A172 (cell line): ENCODE measurements at places on chromosomes 1 and 21. TPM values are rescaled to one million over a fixed set of nuclear protein-coding genes. Genes with fewer than 3 reads are reported as not detected.
A peak's percentile ranks its signal among the peaks of the same experiment; 100 is the strongest.

KRTAP19-1 gene
- total RNA-seq: not detected in 2 replicates

FNDC7 gene
- total RNA-seq: not detected in 2 replicates

NRIP1 gene
- 8.0 and 9.3 TPM in 2 replicates for total RNA-seq

GLUL gene
- total RNA-seq: 94.3 and 117 TPM in 2 replicates

TTLL7 gene
- 6.3 and 17.2 TPM in 2 replicates for total RNA-seq

NPR1 gene
- total RNA-seq: 0.16 and 1.4 TPM in 2 replicates

KRTAP11-1 gene
- not detected in 2 replicates for total RNA-seq

ALDH9A1 gene
- total RNA-seq: 89.2 and 96.5 TPM in 2 replicates

SPRR2G gene
- total RNA-seq: not detected in 2 replicates

DNA sequence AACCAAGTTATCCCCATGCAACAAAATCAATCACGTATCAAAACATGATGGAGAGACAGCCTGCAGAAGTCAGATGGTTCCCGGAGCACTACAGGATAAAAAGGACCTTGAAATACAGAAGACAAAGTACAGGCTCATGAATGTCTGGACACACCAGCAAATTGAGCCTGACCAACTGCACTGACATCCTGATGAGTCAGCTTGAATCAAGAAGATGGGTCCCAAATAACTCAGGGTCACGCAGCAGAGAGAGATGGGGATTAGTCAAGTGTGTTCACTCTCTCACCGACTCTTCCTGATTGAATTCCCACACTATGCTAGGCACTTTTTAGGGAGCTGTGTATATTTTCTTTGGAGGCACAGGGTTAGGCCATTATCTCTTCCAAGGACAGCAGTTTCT lies 71.1 kb upstream of the DIRAS3 start:
- peak; percentile 37 for DNase-seq

- peak; percentile 18 for DNase-seq
Measured at GRCh38 chr1:51953079-51953478, 37.4 kb downstream of the RAB3B start.

DNA sequence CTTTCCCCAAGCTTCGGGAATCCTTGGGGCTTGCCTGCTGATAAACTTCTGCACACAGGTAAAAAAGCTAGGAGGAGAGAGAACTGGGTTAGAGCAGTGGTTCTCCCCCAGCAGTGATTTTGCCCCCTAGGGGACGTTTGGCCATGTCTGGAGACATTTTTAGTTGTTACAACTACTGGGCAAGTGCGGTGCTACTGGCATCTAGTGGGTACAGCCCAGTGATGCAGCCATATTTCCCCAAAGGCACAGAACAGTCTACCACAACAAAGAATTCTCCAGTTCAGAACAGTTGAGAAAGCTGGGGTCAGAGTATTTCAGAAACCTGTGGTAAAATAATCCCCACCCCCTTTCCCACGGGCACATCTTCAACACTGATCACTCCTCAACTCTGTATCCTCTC lies 41.3 kb downstream of the LRRC71 start:
- peak; percentile 38 for DNase-seq

- no peak for DNase-seq
Measured at GRCh38 chr1:43590388-43590925, 59.5 kb upstream of the KDM4A start.

- DNase-seq: peak; percentile 79
Measured at GRCh38 chr1:33470495-33471012, 1.9 kb upstream of the ZSCAN20 start.

GRCh38 chr1:116092752-116093489 lies 18.3 kb upstream of the MAB21L3 start:
- DNase-seq: no peak

- peak; percentile 77 for DNase-seq
Measured at GRCh38 chr1:41662765-41663437, 178.4 kb upstream of the EDN2 start.

DNA sequence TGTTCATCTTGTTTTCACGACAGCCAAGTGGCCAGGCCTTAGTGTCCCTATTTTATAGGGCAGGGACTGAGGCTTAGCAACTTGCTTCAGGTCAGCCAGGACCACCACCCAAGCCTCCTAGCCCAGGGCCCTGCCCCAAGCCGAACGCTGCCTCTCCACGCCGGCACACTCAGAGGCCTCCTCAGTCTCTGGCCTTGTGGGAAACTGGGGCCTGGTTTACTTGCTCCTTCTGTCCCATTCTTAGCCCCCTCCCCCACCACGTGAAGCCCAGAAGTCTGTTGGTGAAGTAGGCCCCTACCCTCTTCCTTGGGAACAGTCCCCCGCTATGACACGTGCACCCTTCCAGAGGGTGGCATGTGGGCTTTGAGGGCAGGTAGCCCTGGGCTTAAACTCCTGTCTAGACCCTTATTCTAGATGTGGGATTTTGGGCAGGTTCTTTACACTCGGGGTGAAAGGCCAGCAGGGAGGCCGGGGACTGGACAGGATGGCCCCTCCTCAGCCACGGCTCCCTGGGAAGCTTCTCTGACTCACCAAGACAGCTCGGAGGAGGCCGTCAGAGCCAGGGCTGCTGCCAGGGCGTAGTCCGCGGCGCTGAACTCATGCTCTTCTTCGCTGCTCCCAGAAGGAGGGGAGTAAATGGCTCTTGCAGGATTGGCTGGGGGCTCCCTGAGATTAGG lies 4.3 kb downstream of the MYOM3 start:
- peak; percentile 74 for DNase-seq

DNA sequence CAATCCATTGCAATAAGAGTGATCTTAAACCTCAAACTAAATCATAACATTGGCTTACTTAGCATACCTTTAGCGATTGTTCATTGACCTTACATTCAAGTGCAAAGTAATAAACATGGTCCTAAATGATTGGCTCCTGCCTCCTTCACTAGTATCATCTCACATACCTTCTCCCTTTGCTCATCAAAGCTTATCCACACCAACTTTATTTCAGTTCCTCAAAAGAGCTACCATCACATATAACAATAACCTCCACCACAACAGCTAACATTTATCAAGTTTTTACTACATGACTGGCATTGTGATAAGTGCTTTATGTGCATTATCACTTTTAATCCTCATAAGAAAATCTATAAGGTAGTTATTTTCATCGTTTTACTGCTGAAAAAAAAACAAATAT lies 198.8 kb downstream of the COL24A1 start:
- no peak for DNase-seq

DNA sequence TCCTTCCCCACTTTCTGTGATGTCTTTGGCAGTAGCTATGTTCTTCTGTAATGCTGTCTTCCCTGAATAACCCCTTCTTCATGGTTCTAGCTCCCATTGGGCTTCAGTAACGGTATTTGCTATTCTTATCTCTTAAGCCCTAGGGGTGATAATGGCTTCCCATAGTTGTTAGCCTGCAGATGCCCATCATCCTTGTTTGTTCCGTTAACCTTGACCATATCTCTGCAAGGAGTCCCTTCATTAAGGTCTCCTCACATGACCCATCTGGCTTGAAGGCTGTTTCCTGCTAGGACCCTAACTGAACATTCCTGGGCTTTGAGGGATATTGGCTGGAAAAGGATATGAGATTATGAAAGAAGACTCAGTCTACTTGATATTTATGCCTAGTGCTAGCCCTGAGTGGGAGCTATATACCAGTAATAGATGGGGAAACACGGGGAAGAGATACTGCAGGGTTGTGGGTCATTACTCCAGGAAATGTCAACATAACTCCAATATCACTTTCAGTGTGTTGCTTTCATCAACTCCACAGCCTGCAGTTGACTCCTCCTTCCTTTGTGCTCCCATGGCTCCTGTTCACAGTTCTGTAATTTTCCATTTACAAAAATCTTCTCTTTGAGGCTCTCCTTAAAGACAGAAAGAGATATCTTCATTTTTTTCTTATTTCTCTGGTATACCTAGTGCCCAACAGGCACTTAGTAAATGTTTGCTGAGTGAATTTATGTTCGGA lies 2.5 kb downstream of the MR1 start:
- no peak for DNase-seq

DNA sequence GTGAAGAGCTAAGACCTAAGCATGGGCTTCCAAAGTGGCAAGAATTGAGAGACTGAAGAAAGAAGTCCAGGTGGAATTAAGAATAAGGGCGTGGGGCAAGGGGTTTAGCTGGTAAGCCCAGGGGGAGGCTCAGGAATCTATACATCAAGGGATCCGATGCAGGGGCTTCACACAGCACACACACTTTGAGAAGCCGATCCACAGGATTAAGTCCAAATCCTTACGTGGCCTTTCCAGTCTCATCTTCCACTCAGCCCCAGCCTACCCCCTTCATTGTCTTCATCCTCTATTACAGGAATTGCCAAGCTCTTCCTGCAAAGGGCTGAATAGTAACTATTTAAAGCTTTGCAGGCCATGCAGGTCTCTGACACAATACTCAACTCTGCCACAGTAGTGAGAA lies 101.3 kb downstream of the TGFBR3 start:
- no peak for DNase-seq

GRCh38 chr1:14522926-14523241 lies 75.6 kb upstream of the KAZN start:
- peak; percentile 69 for DNase-seq

DNA sequence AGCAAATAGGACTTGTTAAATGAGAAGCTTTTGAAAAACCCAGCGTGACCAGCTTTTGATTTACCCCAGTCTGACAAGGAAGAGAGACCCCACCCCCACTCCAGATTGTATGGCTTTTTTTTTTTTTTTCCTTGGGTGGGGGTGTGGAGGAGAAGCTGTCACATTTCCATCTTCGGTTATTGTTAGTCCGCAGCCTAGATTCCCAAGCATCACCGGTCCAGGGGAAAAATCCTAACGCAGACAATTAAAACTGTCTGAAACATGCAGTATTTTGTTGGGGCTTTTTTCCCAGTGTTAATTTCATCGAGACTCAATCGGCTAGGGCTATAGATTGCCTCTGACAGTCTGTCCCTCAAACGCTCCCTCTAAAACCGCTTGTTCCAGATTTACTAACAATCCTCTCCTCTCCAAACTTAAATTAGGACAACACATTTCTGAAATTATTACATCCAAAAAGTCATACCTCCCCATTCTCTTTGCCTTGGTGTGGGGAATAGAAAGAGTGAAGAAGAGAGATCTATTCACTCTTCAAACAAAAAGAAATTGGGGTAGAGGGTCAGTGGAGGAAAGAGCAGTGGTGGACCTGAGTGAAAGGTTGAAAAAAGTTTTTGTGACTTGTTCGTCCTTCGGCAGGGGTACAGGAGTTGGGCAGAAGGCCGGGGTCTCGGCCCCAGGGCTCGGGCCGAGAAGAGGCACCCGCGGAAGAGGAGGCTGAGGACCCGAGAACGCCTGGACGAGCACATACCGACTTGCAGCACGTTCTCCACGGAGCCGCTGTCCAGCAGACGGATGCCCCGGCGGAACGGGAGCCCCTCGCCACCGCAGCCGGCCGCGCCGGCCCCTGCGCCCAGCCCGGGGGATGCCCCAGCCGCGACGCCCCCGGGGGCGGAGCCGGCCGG lies 1.1 kb downstream of the ZSWIM5 start:
- no peak for DNase-seq

GRCh38 chr1:59022799-59023198 lies 239.0 kb upstream of the JUN start:
- DNase-seq: no peak

DNA sequence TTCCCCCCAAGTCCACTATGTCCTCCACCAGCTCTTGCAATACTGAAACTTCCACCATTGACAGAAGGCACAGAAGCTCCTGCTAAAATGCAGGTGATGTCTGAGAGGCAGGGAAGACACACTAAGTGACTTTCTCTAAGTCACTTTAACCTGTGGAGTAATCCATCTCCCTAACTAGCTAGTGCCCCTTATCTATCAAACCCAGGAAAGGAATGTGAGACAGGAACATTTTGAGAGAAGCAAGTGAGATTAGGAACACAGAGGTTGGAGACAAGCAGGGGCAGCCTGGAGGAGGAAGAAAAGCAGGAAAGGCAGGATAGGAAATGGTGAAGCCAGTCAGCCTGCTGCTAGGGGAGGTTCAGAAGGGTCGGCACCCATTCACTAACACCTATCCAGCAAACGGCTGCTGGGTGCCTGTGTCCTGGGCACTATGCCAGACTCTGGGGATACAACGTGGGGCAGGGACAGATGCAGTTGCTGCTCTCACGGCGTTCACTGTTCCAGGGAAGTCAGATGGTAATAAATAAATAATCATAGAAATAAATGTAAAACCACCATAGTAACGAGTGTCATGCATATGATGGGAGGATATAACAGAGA lies 7.0 kb downstream of the GPA33 start:
- no peak for DNase-seq

DNA sequence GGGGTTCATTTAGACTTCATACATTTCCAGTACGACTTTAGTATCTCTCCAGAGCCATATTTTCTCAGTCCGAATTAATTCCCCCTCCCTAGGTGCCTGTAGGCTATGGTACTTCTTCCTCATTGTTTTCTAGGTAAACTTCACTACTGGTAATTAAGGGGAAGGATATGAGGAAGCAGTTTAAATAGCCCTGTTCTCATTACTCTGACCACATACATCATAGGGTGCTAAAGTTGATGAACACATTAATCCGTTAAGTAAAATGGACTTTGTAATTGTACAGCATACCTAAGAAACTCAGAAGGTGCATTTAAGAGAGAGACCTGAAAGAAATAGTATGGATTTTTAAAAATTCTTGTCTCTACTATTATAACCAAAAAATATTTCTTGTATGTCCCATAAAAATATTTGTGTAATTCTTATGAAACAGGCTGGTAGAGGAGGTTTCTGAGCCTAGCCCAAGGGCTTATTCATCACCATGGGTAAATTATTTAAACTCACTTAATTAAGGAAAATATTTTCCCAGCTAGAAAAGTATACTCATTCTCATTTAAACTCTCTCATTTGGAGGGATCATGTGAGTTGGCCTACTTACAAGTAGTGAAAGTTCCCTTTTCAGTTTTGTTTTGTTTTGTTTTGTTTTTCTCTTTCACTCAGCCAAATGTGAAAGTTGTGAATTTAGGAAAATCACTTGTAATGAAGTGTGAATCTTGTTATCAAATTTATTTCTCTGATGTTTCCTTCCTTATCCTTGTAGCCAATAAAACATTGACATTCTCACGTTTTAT lies 2.0 kb downstream of the PRMT6 start:
- DNase-seq: no peak

- DNase-seq: no peak
Measured at GRCh38 chr1:213387380-213388015, 336.5 kb downstream of the RPS6KC1 start.

DNA sequence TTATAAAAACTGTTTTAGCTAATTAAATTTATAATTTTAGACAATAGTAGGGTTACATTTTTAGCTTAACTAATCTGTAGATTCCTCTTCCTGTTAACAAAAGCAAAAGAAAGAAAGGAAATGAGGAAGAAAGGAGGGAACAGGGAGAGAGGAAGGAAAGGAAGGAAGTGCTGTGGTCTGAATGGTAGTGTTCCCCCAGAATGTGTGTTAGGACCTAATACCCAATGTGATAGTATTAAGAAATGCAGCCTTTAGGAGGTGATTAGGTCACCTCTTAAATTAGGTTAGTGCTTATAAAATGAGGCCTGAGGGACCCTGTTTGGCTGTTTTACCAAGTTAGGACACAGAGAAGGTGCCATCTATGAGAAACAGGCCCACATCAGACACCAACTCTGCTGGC lies 136.9 kb upstream of the SAMSN1 start:
- no peak for DNase-seq

GRCh38 chr21:31117128-31117916 lies 79.0 kb upstream of the KRTAP19-8 start:
- peak; percentile 88 for DNase-seq

GRCh38 chr1:111334169-111334568 lies 43.5 kb downstream of the CHIA start:
- DNase-seq: peak; percentile 18
